ENCODE measurements at places on chromosomes 2 and 18. TPM values are rescaled to one million over a fixed set of nuclear protein-coding genes. Genes with fewer than 3 reads are reported as not detected.

DNA sequence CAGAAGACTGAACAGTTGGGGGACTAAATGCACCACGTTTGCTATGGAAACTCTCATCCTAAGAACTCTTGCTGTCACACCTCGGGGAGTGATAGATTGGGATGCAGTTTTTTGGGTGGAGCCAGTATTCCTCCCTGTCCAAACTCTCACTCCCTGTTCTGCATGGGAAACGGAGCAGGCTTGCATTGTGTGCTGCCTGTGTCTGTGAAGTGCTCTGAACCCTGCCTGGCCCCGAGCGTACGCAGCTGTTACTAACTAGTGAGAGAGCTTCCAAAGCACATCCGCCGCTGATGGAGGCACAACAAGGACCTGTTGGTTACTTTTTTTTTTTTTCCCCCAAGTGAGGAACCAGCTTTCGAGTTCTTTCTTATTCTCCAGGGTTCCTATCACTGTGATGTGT lies 195.5 kb downstream of the ANAPC1 start:
- no peak for DNase-seq

GRCh38 chr2:23445450-23445868 lies 60.5 kb downstream of the KLHL29 start:
- DNase-seq: no peak

- no peak for DNase-seq
Observed at GRCh38 chr2:241161646-241162281, 11.5 kb downstream of the PPP1R7 start.

- DNase-seq: no peak
Observed at GRCh38 chr2:2904721-2905350, 472.8 kb downstream of the EIPR1 start.

DNA sequence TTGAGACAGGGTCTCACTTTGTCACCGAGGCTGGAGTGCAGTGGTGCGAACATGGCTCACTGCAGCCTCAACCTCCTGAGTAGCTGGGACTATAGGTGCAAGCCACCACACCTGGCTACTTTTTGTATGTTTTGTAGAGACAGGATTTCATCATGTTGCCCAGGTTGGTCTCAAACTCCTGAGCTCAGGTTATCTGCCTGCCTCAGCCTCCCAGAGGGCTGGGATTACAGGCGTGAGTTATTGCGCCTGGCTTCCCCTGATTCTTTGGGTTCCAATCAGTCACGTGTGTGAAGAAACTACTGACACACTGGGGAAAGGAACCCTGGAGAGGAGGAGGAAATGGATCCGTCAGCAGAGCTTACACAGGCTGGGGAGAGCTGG lies 22.3 kb upstream of the RAB10 start:
- DNase-seq: no peak

GRCh38 chr18:12005538-12006487 lies 24.5 kb downstream of the IMPA2 start:
- no peak for DNase-seq

- DNase-seq: no peak
Observed at GRCh38 chr2:194223218-194223617, 1433.8 kb upstream of the SLC39A10 start.

GRCh38 chr2:20562540-20563225 lies 88.2 kb downstream of the HS1BP3 start:
- DNase-seq: no peak

DNA sequence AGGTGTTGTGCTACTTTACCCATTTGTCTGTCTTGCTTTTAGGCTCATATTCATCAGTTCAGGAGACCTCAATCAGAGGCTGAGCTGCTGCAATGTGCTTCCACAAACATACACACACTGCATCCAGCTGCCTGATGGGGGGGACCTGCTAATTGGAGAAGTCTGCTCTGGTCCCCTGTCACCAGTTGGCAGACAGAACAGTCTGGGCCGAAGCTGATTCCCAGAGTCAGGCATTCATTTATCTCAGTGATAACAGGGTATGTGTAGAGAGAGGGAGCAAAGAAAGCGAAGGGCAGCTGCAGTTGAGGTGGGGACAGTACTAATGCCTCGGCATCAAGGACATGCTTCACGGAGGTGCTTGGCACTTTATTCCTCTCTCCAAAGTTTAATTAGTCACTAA lies 584.3 kb upstream of the PIK3C3 start:
- DNase-seq: no peak

DNA sequence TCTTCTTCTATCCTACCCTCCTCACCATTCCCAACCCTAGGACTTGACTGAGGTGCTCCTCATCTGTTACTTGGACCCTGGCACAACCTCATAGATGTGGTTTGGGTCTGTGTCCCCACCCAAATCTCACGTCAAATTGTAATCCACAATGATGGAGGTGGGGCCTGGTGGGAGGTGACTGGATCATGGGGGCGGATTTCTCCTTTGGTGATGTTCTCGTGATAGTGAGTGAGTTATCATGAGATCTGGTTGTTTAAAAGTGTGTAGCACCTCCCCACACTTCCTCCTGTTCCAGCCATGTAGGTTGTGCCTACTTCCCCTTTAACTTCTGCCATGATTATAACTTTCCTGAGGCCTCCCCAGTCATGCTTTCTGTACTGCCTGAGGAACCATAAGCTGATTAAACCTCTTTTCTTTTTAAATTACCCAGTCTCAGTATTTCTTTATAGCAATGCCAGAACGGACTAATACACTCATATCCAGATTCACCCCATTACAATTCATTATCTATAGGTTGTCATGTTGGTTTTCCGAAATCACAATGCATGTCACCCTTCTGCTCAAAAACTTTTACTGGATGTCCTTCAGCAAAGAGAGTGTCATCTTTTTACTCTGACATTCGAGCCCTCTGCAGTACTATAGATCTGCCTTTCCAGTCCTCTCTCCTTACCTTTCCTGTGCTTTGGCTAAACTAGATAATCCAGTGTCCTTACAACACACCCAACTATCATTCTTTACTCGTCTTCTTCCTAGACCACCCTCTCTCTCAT lies 45.7 kb downstream of the APOB start:
- no peak for DNase-seq

DNA sequence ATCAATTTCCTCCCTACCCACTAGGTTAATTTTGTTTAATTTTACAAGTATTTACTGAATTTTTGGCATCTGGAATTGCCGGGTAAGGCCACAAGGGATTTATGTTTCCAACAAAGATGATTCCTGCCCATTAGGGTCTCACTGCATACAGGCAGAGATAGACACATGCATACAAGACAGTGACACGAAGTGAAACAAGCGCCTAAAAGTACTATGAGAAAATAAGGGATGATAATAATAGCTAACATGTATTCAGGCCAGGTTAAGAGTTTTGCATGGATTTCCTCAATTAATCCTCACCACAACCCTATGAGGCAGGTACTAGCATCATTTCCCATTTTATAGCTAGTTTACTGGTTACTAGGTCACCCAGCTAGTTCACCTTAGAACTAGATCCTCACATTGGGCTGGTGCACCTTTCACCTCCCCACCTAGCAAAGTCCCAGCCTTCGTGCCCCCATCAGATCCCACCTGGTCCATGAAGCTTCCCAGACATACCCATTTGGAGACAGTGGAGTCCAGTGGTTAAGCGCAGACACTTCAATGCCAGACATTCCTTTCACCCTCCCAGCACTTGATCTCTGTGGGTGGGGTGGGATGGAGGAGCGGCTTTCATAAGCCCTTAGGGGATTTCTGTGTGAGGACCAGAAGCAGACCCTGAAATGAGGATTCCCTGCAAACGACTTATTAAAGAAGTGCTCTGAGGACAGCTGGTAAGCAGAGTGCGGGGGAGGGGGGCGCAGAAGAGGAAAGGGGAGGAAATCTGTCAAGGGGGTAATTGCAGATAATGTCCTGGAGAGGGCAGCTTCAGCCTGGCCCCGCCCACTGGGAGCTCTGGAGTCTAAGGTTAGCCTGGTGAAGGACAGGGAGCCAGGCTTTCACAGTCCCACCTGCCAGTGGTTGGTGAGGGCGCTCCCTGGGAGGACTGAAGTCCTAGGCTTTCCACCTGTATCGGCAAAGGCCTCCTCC lies 5.8 kb upstream of the DGUOK start:
- DNase-seq: peak; percentile 53

DNA sequence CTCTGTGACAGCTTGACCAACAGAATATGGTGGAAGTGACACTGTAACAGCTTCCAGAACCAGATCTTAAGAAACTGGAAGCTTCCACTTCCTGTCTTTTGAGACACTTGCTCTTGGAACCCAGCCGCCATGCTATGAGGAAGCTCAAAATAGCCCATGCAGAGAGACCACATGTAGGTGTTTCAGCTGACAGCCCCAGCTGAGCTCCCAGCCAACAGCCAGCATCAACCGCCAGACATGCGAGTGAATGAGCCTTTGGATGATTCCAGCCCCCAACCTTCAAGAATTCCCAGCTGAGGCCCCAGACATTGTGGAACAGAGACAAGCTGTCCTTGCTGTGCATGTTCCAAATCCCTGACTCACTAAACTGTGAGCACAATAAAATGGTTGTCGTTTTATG lies 27.9 kb downstream of the ACVR1 start:
- DNase-seq: no peak

DNA sequence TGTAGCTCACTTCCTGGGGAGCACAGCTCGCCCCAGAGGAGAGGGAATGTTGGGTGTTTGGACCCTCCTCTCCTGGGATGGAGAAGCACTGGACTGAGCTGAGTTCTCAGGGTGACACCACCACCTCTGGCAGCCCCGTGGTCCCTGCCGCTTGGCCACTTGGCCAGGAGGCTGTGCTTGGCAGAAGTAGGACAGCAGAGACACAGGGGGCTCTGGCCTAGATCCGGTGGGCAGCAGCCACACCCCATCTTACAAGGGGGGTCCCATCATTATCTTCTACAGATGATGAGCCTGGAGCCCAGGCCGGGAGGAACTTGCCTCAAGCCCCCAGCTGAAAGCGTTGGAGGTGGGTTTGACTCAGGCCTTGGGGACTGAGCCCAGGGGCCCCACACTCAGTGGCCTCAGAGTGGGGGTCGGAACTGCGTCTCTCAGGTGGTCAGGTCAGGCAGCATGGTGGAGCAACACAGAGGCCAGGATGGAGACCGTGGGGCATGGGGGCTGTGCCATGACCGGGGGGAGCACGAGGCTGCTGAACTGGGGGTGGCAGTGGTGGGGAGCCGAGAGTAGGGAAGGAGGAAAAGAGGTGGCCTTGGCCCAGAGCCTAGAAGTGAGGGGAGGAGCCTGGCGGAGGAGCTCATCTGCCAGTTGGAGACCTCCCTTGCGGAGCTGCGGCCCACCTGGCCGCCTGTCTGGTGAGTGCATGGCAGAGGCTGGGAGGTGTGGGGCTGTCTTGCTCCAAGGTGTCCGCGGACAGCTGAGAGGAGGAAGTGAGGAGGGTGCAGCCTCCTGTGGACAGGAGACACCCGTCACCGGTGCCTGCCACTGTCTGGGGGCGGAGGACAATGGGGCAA lies 63.6 kb upstream of the HDAC4 start:
- DNase-seq: no peak

DNA sequence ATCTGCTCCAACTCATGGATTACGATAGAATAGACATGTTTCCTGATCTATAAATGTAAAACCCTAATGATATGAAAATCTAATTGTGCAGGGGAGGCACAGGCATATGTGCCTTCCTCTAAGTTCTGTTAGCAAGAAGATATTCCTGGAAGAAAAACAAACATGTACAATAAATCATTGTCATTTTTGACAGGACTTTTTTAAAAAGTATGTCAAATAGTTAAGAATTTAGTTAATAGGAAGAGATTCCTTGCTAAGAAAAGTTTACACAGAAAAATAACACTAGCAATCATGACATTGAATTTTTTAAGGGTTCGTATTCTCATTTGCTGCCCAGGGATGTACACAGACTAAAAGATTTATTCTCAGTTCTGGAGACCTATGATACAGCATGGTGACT lies 15.3 kb upstream of the CREB1 start:
- no peak for DNase-seq

- no peak for DNase-seq
Observed at GRCh38 chr18:79521416-79522205, 125.9 kb downstream of the NFATC1 start.

DNA sequence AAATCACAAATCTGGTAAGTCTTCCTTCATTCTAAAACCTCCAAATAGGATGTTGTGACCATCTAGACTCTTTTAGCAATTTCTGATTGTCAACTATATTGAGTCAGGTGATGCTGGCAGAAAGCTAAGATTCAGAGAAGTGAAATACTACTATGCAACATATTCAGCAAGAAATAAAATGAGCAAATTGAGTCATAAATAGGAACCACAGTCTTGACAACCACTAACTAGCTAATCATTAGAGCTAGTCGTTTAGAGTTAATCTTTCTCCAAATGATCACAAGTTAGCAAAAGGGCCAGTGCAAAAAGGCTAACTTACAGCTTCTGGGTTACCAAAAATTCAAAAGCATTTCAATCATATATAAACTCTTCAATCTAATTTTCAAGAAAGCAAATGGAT lies 54.5 kb downstream of the ROCK1 start:
- DNase-seq: no peak

DNA sequence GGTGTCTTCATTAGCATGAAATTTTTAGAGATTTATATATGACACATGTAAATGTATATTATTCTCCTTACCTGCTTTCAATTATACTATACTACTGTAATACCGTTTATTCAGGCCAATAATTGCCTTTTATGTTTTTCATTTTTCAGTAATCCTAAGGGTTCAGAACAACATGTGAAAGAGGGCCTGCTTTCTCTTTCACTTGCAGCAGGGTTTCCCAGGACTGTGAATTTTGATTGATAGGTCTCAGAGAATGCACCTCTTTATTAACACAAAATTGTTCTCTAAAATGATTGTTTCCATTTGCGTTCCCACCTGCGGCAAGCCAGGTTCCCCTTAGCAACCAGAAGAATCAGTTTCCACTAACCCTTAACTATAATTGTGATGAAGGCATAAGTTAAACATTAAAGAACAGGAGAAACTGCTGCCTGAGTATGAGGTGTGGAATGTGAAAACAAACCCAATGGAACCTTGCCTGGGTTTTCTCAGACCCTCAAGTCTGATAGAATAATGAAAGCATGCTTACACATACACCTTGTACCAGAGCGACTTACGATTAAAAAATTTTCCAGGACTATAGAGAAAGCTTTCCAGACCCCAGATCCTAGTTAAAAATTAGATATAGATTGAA lies 1591.2 kb upstream of the LRRTM1 start:
- no peak for DNase-seq

- DNase-seq: no peak
Observed at GRCh38 chr18:60892441-60892840, 440.8 kb upstream of the CDH20 start.

DNA sequence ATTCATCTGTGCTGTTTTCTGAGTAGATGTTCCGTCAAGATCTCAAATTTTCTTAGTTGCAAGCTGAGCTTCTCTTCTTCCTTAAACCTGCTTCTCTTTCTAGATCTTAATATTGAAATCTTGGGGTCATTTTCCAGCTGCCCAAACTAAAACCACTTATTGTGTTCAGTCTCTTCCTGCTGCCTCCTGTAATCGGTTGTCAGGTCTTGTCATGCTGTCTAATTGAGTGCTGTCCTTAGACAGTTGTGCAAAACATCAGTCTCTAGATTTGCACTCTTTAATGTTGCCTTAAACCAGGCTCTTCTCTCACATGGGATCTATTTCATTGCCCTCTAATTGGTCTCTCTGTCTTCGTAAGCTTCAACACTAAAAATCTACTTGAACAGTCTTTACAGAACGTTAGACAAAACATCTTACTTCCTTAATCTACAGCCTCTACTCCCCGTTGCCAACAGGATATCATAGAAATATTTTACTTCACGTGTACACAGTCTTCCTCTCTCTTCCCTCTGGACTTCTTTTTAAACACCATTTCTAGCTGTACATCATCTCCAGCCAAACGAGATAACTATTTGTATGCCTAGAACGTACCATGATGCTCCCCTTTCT lies 34.9 kb downstream of the GPD2 start:
- DNase-seq: no peak

GRCh38 chr2:6692819-6693218 lies 172.9 kb downstream of the CMPK2 start:
- DNase-seq: no peak

CRYGD gene
- not detected for total RNA-seq

CDH2 gene
- total RNA-seq: 1.5 TPM

IL1RL2 gene
- total RNA-seq: 0.68 TPM
